Pulmonary artery endothelial cell (primary cell): ENCODE measurements at places on chromosomes 7 and 10. TPM values are rescaled to one million over a fixed set of nuclear protein-coding genes. Genes with fewer than 3 reads are reported as not detected.

DNA sequence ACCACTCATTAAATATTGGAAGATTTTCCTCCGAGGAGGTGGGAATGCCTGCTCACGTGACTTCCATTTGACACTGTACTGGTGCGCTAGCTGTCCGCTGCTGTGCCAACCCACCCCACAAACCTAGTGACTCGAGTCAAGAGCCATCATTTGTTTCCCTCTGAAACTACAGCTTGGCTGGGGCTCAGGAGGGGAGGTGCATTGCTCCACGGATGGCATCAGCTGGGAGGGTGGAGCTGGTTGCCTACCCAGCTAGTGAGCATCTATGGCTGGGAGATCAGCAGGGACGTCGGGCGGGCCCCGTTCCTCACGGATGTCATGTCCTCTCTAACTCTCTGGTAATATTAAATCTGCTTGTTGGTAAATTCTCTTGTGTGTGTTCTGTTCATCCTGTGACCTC, 9.5 kb upstream of the FOXL3 start:
- no peak for DNase-seq

- DNase-seq, result no peak
These were observed 83.8 kb downstream of the CPEB3 start for GRCh38 chr10:92207061-92207460.

- DNase-seq, result no peak
These were observed 200.5 kb downstream of the MACC1 start for GRCh38 chr7:20016669-20017068.

- no peak for DNase-seq
These were observed 98.2 kb upstream of the PITRM1 start for GRCh38 chr10:3270577-3271316.

GRCh38 chr10:46220872-46221538, 65.8 kb upstream of the ANTXRL start:
- no peak for DNase-seq

DNA sequence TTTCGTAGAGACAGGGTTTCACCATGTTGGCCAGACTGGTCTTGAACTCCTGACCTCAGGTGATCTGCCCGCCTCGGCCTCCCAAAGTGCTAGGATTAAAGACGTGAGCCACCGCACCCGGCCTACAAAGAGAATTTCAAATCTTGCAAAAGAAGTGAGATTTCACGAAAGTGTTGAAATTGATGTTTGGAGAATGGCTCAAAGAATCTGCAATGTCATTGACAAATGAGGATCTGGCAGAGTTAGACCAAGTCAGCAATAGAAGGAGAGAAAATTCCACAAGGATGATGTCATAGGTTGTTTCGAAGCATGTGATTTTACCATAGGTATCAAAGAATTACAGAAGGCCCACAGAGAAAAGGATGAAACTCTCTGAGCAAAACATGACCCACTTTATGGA, 71.7 kb downstream of the LYZL2 start:
- no peak for DNase-seq

- DNase-seq, result peak; percentile 10
These were observed 338.0 kb upstream of the MKI67 start for GRCh38 chr10:128463991-128464760.

- no peak for DNase-seq
These were observed 101.1 kb downstream of the ELAPOR2 start for GRCh38 chr7:86958380-86958779.

DNA sequence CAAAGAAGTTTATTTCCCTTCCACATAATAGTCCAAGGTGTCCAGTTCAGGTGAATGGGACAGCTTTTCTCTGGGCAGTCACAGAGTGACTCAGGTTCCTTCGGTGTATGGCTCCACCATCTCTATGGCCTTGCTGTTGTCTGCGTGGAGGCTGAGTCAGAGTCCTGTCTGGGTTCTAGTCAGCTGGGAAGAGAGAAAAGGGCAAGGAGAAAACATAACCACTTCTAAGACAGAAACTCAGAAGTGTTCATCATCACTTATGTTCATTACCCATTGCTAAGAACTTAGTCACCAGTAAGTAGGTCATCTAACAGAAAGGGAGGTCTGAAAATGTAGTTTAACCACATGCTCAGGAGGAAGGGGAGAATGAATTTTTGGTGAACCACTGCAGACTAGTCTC, 32.4 kb upstream of the CCDC7 start:
- peak; percentile 8 for DNase-seq

DNA sequence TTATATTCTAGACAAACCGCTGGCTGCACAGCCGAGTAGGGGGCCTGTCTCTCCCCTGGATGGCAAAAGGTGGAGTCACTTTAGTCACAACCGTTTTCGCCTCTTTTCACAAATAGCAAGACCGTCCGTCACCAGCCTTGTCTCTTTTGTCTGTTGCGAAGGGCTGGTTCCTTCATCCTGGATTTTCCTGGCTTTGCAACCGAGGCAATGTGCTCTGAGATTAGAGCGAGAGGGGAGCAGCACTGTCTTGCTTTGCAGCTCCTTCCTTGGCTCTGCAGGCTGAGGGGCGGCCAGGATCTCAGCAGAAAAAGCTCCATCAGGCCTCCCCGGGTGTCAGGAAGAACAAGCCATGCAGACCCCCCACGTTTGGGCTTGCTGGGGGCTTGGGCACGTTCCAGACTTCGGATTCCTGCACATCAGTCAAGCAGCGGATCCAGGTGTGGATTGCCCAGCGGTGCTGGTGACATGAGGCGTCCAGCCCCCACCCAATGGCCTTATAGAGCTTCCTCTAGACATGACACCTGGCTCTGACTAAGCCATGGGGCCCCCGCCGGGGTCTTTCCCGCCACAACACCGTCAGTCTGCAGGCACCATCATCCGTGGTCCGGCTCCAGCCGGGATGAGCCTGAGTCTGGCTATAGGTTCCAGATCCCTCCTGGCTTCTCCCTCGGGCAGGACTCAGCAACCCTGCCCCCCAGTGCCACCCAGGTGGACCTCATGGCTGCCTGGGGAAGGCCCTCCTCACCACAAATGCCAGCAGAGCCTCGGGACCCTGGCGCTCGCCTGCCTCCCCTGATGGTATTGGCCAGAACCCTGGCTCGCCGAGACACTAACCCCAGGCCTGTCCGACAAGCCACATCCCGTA, 467.6 kb upstream of the FOXK1 start:
- DNase-seq, result no peak

DNA sequence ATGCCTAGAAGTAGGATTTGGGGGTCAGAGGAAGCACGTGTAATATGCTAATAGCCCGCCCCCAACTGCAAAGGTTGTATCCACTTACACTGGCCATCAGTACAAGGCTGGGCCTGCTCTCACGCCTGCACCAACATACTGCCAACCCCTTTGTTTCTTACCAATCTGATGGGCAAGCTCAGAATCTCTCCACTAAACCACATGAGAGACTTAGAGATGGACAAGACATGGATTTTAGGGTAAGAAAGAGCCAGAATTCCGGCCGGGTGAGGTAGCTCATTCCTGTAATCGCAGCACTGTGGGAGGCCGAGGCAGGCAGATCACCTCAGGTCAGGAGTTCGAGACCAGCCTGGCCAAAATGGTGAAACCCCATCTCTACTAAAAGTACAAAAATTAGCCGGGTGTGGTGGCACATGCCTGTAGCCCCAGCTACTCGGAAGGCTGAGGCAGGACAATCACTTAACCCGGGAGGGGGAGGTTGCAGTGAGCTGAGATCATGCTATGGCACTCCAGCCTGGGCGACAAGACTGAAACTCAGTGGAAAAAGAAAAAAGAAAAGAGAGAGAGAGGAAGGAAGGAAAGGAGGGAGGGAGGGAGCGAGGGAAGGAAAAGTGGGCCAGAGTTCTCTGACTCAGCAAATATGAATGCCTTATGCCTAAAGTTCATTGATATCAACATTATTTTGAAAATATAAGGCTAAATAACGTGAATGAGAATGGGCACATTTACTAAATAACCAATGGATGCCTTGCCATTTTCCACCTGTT, 162.2 kb downstream of the SLIT1 start:
- no peak for DNase-seq

The MMD2 gene
- total RNA-seq, result not detected in 2 replicates

The PTPN20 gene
- 0.26 and 1.7 TPM in 2 replicates for total RNA-seq

The BAZ1B gene
- 53.7 and 78.1 TPM in 2 replicates for total RNA-seq

The UPK3B gene
- total RNA-seq, result not detected in 2 replicates

The EFCAB10 gene
- total RNA-seq, result not detected in 2 replicates
